ENCODE measurements at places on chromosomes 1 and 21. TPM values are rescaled to one million over a fixed set of nuclear protein-coding genes. Genes with fewer than 3 reads are reported as not detected.
A peak's percentile ranks its signal among the peaks of the same experiment; 100 is the strongest.

PGLYRP4 gene
- not detected for total RNA-seq

SH2D1B gene
- total RNA-seq = not detected

DNA sequence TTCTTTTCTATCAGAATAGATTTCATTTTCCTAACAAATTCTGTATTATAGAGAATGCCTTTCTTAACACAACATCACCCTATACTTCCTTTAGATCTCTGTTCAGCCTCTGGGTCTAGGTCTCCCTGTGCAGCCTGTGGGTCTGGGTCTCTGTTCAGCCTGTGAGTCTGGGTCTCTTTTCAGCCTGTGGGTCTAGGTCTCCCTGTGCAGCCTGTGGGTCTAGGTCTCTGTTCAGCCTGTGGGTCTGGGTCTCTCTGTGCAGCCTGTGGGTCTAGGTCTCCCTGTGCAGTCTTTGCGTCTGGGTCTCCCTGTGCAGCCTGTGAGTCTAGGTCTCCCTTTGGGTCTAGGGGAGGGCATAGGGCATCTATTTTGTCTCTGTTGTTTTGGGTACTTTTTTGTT lies 59.6 kb upstream of the DIP2A start:
- no peak overlapping the region for H3K4me3 ChIP-seq
- no peaks in the 10 kb centered on the region for H3K27me3 ChIP-seq
- H3K27ac ChIP-seq = no peak overlapping the region
- no peaks in the 10 kb centered on the region for H3K36me3 ChIP-seq

OR2T33 gene
- total RNA-seq = not detected

DNA sequence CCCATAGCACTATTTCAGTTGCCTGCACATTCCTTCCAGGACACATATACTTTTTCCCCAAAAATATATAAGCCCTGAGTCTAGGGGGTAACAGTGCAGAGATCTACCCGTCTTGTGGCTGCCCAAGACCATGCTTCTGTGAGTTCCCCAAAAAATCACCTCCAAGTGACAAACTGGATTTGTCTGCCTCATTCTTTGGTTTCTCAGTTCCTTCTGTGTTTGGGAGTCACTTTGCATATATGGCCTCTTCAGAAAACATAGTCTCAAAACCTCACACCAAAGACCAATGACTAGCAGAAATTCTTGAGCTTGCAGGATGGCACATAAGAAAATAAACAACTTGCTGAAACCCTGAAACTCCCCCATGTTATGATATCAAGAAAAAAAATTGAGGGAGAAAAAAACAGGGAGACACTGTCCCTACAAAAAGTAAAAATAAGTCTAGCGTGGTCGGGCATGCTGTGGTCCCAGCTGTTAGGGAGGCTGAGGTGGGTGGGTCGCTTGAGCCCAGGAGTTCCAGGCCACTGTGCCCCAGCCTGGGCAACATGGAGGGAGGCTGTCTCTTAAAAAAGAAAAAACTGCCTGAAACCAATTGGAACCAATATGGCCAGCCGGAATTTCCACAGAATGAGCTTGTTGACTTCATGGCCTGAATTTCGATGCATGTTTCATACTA lies 8.0 kb downstream of the JMJD4 start:
- 0 out of 2 replicates have a peak, but pooled peaks cover 3% of the 10 kb centered on the region for H3K27me3 ChIP-seq
- H3K27ac ChIP-seq = no peak overlapping the region
- H3K36me3 ChIP-seq = no peaks in the 10 kb centered on the region
- H3K4me3 ChIP-seq = peak overlapping the region; percentile 57
- peaks cover 6% of the 10 kb centered on the region for H3K4me1 ChIP-seq

DNA sequence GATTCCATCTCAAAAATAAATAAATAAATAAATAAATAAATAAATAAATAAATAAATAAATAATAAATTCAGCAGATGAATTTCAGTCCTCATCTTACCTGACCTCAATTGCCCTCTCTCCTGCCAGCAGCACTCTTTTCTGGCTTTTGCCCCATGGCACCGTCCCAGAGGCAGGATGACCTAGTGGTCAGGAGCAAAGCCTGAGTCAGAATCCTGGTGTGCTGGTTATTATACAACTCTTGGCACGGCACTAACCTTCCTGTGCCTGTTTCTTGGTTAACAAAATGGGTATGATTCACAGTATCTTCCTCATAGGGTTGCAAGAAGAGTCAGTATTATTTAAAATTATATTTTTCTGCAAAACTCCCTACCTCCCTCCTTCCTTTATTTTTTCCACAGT lies 43.0 kb downstream of the NKAIN1 start:
- no peaks in the 10 kb centered on the region for H3K27me3 ChIP-seq
- H3K36me3 ChIP-seq = no peaks in the 10 kb centered on the region
- no peak for DNase-seq
- no peak overlapping the region for H3K27ac ChIP-seq
- H3K4me3 ChIP-seq = no peak overlapping the region

- H3K4me1 ChIP-seq = peaks cover 15% of the 10 kb centered on the region
- DNase-seq = no peak
- H3K36me3 ChIP-seq = no peaks in the 10 kb centered on the region
- no peaks in the 10 kb centered on the region for H3K27me3 ChIP-seq
These were observed 25.9 kb downstream of the RHBG start for GRCh38 chr1:156394835-156395461.

GRCh38 chr1:235852887-235853286 lies 13.8 kb downstream of the LYST start:
- no peaks in the 10 kb centered on the region for H3K4me1 ChIP-seq
- no peak for DNase-seq
- no peaks in the 10 kb centered on the region for H3K27me3 ChIP-seq
- H3K27ac ChIP-seq = no peak overlapping the region
- H3K4me3 ChIP-seq = no peak overlapping the region
